ENCODE measurements at places on chromosomes 7 and 10. TPM values are rescaled to one million over a fixed set of nuclear protein-coding genes. Genes with fewer than 3 reads are reported as not detected.
A peak's percentile ranks its signal among the peaks of the same experiment; 100 is the strongest.

BHLHA15 gene
- 6.1 TPM for total RNA-seq

DNA sequence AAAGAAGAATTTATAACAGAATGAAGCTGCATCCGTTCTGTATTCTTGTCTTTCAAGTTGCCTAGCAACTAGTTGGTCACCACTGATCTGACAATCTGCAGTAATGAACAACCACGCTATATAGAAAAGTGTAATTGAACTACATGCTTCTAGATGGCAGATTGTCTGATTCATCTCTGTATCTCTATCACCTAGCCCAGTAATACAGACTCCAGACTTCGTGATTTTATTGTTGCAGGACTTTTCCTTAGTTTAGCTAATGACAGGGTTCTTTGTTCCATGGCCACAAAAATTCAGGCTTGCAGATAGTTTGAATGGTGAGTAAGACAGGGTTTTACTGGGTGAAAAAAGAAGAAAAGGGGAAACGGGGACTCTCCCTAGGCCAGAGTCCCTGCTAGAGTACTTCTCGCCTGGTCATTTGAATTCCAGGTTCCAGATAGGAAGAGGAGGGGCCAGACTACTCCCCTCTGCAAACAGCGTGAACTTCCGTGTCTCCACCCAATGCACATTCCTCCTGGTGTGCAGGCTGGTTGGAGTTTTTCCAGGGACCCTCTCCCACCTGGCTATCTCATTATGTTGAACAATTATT lies 45.9 kb downstream of the COL1A2 start:
- no peaks in the 10 kb centered on the region for H3K36me3 ChIP-seq
- H3K27me3 ChIP-seq, result no peaks in the 10 kb centered on the region
- DNase-seq, result peak; percentile 68
- peak overlapping the region; percentile 56 for H3K4me3 ChIP-seq

DNA sequence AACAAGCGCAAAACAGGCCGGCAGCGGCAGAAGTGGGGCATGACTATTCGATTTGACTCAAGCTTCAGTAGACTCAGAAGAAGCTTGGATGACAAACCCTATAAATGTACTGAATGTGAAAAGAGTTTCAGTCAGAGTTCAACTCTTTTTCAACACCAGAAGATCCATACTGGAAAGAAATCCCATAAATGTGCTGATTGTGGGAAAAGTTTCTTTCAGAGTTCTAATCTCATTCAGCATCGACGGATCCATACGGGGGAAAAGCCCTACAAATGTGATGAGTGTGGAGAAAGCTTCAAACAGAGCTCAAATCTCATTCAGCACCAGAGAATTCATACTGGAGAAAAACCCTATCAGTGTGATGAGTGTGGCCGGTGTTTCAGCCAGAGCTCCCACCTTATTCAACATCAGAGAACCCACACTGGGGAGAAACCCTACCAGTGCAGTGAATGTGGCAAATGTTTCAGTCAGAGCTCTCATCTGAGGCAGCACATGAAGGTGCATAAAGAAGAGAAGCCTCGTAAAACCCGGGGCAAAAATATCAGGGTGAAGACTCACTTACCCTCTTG lies 2.8 kb downstream of the ZNF22 start:
- DNase-seq, result no peak
- H3K27ac ChIP-seq, result no peak overlapping the region
- H3K27me3 ChIP-seq, result no peaks in the 10 kb centered on the region
- peaks cover 89% of the 10 kb centered on the region for H3K4me1 ChIP-seq
- no peak overlapping the region for H3K4me3 ChIP-seq
- no peaks in the 10 kb centered on the region for H3K36me3 ChIP-seq

GNA12 gene
- total RNA-seq, result 23.3 TPM

TEX47 gene
- not detected for total RNA-seq

KCNMA1 gene
- total RNA-seq, result 0.02 TPM

DNA sequence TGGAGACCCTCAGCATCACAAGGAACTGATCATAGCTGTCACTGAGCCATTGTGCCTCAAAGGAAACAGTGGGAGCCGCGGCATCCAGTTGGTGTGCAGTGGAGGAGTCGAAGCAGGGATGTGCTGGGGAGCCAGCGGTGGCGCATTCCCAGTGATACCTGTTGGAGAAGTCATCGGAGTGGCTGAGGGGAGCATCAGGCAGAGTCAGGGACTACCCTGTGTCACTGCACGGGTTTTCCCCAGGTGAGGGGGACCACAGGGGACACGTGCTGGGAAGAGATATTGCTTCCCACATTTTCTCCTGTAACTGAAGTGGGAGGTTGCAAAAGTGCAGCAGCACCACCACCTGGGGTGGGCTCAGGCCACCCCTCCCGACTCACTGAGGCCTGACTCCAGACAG lies 57.7 kb downstream of the PKD1L1 start:
- no peaks in the 10 kb centered on the region for H3K4me1 ChIP-seq
- H3K27me3 ChIP-seq, result peaks cover 42% of the 10 kb centered on the region
- no peaks in the 10 kb centered on the region for H3K36me3 ChIP-seq

DNA sequence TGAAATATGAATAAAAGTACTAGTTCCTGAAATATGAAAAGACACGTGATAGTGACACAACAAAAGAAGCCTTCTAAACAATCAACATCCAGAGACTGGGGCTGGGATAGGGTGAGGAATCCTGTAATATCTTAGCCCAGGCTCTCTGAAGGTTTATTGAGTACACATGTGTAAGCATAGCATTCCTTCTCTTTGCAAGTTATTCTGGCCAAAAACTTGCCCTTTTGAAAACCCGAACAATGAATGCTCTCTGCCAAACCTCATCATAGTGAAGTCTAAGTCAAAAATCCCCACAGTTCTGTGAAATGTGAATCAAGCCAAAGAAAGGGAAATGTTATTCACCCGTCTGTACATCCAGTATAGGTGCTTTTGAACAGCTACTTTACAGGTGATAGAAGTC lies 11.6 kb downstream of the SEMA3D start:
- H3K4me1 ChIP-seq, result no peaks in the 10 kb centered on the region
- H3K27me3 ChIP-seq, result no peaks in the 10 kb centered on the region
- no peak for DNase-seq
- no peak overlapping the region for H3K27ac ChIP-seq
- H3K4me3 ChIP-seq, result no peak overlapping the region

DNA sequence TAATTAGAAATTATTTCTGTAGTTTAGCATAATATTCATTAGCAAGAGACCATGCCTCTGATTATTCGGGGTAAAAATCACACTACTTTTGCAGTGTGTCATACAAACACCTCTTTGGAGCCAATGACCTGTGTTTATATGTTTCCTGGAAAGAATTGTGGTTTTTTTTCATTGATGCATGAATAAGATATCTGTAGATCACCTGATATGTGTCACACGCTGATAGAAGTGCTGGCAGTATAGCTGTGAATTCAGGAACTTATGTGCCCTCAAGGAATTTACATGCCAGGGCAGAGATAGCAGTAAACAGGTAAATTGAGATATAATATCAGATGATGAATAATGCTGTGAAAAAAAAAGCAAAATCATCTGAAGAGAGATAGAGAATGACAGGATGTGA lies 118.2 kb downstream of the VPS50 start:
- no peak for DNase-seq
- H3K36me3 ChIP-seq, result no peaks in the 10 kb centered on the region
- H3K27ac ChIP-seq, result no peak overlapping the region

- peaks cover 34% of the 10 kb centered on the region for H3K36me3 ChIP-seq
- no peaks in the 10 kb centered on the region for H3K27me3 ChIP-seq
- H3K4me3 ChIP-seq, result no peak overlapping the region
- no peak for DNase-seq
- H3K4me1 ChIP-seq, result no peaks in the 10 kb centered on the region
Measured at GRCh38 chr10:99828464-99828863, 46.0 kb downstream of the ABCC2 start.

NEUROG3 gene
- not detected for total RNA-seq

CYP3A4 gene
- total RNA-seq, result 0.35 TPM

- DNase-seq, result no peak
- peaks cover 28% of the 10 kb centered on the region for H3K36me3 ChIP-seq
- H3K4me1 ChIP-seq, result no peaks in the 10 kb centered on the region
- H3K27ac ChIP-seq, result no peak overlapping the region
- H3K27me3 ChIP-seq, result no peaks in the 10 kb centered on the region
- no peak overlapping the region for H3K4me3 ChIP-seq
Measured at GRCh38 chr7:102387064-102387463, 9.1 kb upstream of the PRKRIP1 start.

DNA sequence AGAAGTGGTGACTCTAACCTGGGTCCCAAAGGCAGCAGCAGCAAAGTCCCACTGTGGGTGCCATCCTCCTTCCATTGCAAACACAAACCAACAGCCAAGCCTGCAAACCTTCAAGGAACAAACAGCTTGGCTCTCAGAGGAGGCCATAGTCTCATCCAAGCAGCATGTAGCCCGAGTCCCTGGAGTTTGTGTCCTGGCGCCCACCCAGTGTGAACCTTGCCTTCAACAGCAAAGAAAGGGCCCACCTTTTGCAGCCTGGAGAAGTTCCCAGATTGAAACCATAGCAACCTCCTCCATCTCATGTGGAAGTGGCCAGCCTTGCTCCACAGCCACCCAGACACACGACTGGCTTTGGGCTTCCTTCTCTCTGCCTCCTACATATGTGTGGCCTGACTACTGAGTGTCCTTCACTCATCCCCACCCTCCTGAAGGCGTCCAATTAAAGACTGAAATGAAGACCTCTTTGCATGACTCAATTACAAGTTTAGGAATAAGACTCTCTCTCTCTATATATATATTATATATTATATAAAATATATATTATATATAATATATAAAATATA lies 106.1 kb downstream of the C10orf90 start:
- H3K4me1 ChIP-seq, result no peaks in the 10 kb centered on the region
- no peak overlapping the region for H3K4me3 ChIP-seq
- H3K27ac ChIP-seq, result no peak overlapping the region

DNA sequence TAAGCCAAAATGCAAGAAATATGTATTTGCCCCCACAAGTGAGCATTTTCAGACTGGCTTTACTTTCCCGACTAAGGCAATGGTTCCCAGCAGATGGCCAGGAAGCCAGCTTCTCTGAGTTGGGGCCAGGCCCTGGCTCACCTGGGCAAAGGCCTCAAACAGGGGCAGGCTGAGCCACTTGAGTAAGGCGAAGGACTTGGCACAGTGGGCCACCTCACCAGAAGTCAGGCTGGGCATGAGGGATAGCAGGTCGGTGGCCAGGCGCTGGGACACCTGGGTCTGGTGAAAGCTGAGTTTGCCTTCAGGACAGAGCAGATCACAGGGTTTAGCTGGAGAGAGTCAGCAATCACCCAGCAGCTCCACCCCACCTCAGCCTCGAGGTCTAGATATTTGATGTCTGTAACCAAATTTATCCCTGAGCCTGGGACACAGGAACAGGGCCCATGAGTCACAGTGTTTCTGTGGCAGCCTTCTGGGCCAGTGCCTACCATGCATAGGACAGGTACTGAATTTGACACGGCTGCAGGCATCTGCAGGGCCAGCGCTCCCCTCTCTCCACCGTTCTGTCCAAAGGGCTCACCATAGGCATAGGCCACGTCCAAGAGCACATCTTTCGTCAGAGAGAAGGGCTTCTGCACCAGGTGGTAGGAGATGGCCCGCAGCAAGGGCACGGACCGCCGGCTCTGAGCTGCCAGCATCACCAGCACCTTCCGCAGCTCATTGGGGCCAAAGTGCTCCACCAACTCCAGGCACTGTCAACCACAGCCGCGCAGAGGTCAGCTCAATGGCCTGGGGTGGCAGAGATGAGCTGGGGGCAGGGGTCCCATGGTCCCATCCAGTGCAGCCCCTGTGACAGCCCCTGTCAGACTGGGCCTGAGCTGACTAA lies 7.3 kb downstream of the TBRG4 start:
- H3K27me3 ChIP-seq, result no peaks in the 10 kb centered on the region
- H3K4me1 ChIP-seq, result peaks cover 28% of the 10 kb centered on the region
- H3K27ac ChIP-seq, result no peak overlapping the region
- peaks cover 64% of the 10 kb centered on the region for H3K36me3 ChIP-seq

GRCh38 chr10:30737931-30738391 lies 108.4 kb upstream of the LYZL2 start:
- no peak for DNase-seq
- H3K4me1 ChIP-seq, result no peaks in the 10 kb centered on the region
- H3K36me3 ChIP-seq, result no peaks in the 10 kb centered on the region
- H3K4me3 ChIP-seq, result no peak overlapping the region
- no peak overlapping the region for H3K27ac ChIP-seq

GRCh38 chr7:129401967-129402860 lies 32.0 kb upstream of the STRIP2 start:
- peaks cover 14% of the 10 kb centered on the region for H3K36me3 ChIP-seq
- no peaks in the 10 kb centered on the region for H3K4me1 ChIP-seq
- H3K27ac ChIP-seq, result no peak overlapping the region
- no peak overlapping the region for H3K4me3 ChIP-seq

- H3K4me3 ChIP-seq, result no peak overlapping the region
- H3K36me3 ChIP-seq, result no peaks in the 10 kb centered on the region
- DNase-seq, result no peak
- H3K27me3 ChIP-seq, result no peaks in the 10 kb centered on the region
Measured at GRCh38 chr10:679556-679955, 9.9 kb downstream of the DIP2C start.

GRCh38 chr10:132450825-132451505 lies 54.0 kb downstream of the PWWP2B start:
- no peaks in the 10 kb centered on the region for H3K27me3 ChIP-seq
- peaks cover 78% of the 10 kb centered on the region for H3K4me1 ChIP-seq
- DNase-seq, result no peak
- no peak overlapping the region for H3K4me3 ChIP-seq
- H3K27ac ChIP-seq, result no peak overlapping the region

DNA sequence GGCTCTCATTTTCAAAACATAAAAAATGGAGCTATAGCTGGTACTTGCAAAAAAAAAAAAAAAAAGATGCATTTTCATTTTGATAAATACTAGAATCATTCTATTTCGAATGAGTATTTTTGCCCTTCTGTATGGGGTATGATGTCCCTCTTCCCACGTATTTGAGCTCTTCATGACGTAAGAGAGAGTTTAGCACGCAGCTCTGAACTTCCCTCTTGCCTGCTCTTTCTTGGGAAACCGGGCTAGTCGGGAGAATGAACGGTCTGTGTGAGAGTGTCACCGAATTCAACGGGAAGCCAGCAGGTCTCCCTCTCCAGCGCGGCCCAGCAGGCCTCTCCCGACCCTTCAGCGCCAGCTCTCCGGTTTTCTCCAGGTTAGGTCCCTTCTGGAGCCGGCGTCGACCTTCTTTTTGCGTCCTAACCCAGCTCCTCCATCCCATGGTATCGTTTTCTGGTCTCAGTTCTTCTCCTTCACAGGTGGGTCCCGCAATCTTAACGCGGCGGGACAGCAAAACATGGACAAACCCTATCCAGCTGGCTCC lies 159.2 kb upstream of the PITRM1 start:
- no peak for DNase-seq
- H3K27me3 ChIP-seq, result peaks cover 64% of the 10 kb centered on the region
- H3K4me1 ChIP-seq, result no peaks in the 10 kb centered on the region
- no peak overlapping the region for H3K27ac ChIP-seq
- H3K36me3 ChIP-seq, result no peaks in the 10 kb centered on the region

ADAM22 gene
- 6.7 TPM for total RNA-seq

- peaks cover 81% of the 10 kb centered on the region for H3K4me1 ChIP-seq
- DNase-seq, result peak; percentile 100
- no peaks in the 10 kb centered on the region for H3K27me3 ChIP-seq
- peak overlapping the region; percentile 15 for H3K4me3 ChIP-seq
- H3K27ac ChIP-seq, result peak overlapping the region; percentile 76
- no peaks in the 10 kb centered on the region for H3K36me3 ChIP-seq
Measured at GRCh38 chr7:16989811-16990413, 108.1 kb upstream of the AGR3 start.

CHST3 gene
- 18.7 TPM for total RNA-seq
